Stimulated activated CD4-positive, alpha-beta T cell treated with anti-CD3 and anti-CD28 coated beads, TNF-alpha, amount 100 ng/mL, for 24 hours (primary cell): ENCODE measurements at places on chromosomes 6 and 20.

DNA sequence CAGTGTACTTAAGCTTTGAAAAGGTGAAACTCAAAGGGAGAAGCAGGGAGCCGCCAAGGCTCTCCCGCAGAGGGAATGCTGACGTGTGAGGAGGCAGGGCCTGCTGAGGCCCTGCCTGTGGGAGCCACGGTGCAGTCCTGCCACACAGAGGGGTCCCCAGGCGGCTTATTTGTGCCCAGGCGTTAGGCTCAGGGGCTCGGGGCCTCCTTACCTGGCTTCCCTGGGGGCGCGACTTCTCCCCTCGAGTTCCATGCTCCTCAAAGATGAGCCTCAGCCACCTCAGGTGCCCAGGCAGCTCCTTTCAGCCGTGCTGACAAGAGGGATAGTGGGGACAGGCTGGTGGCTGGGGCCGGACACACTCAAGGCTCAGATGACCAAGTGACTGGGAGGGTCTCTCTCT is 2.2 kb upstream of the KIF25 start:
- DNase-seq, result no peak

- no peak for DNase-seq
Measured at GRCh38 chr6:30542404-30542725, 13.9 kb downstream of the GNL1 start.

- DNase-seq, result no peak
Measured at GRCh38 chr20:11652128-11652527, 265.6 kb upstream of the BTBD3 start.

DNA sequence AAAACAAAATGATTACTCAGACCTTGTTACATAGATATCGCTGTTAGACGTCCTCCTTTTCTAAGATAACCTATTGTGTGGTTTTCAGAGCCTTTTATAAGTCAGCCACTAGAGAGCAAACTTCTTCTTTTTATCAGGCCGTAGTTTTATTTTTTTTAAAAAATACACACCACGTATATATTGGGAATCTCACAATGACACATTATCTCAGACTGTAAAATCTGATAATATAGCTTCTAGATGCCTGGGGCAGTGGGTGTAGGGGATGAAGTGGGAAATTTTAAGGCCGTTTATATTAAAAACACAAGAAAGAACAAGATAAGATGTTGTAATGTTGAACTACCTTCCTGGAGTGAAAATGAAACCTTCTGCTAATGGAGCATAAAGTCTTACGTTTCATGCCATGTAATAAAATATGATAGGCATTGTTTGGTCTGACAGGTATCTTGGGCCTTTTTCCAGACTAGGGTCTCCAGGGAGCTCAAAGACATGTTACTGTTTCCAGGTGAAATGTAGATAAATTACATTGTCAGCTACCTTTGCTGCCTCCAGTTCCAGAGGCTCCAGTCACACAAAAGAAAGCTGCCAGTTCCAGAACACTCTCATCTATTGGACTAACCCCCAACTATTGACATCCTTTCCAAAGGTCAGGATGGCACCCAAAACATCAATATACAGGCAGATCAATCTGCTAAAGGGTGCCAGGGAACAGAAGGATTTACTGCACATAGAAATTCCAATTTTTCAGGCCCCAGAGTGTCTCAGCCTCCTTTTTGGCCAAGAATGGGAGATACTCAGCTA is 130.2 kb upstream of the AKIRIN2 start:
- DNase-seq, result no peak

- no peak for DNase-seq
Measured at GRCh38 chr6:72382602-72383529, 239.0 kb upstream of the KCNQ5 start.

DNA sequence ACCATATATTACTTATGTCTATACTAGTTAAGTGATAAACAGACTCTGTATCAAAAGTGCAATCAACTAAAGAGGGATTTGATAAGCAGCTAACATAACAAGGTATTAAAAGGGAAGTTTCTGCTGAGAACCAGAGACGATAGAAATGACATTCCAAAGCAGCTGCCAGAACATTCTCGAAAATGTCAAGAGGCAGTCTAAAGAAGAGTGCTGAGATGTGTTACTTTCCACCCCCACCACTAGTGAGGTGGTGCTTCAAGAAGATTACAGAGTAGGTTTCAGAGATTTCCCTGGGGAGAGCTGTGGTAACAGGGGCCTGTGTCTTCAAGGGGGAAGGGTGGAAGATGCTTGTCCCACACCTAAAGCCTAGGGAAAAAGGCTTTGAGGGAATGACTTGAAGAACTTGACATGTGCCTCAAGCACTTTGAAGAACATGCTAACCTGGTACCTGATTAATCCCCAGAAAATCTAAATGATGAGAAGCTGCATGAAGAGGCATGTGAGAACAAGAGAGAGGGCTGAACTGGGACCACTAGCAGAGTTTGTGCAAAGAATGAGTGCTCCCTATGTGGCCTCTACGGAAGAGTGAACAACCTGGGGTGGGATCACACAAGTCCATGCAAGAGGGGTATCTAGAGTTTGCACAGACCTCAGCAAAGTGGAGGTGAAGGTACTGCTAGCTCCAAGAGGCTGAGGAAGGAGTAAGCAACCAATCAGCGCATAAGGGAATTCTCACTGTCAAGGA is 5.0 kb downstream of the FAM184A start:
- DNase-seq, result no peak

- DNase-seq, result no peak
Measured at GRCh38 chr6:154361476-154361875, 4.9 kb upstream of the IPCEF1 start.

- DNase-seq, result no peak
Measured at GRCh38 chr6:122495612-122496011, 24.0 kb upstream of the SERINC1 start.

- DNase-seq, result peak; percentile 58
Measured at GRCh38 chr6:31356946-31357466, at the start of gene HLA-B. Gene HLA-B (minus strand): TSS chr6:31357179. CDS start chr6:31357158, 21 bp downstream.

- DNase-seq, result no peak
Measured at GRCh38 chr6:31209137-31209536, 38.7 kb upstream of the POU5F1 start.

- DNase-seq, result peak; percentile 48
Measured at GRCh38 chr6:116561377-116562018, 7.9 kb downstream of the CALHM4 start.

- DNase-seq, result no peak
Measured at GRCh38 chr6:76593668-76594067, 521.2 kb upstream of the IMPG1 start.

- no peak for DNase-seq
Measured at GRCh38 chr6:101116337-101116736, 235.2 kb upstream of the ASCC3 start.

- peak; percentile 45 for DNase-seq
Measured at GRCh38 chr20:53413186-53413631, 180.4 kb downstream of the ZNF217 start.

GRCh38 chr6:166813461-166813860 is 142.9 kb downstream of the RNASET2 start:
- DNase-seq, result no peak

DNA sequence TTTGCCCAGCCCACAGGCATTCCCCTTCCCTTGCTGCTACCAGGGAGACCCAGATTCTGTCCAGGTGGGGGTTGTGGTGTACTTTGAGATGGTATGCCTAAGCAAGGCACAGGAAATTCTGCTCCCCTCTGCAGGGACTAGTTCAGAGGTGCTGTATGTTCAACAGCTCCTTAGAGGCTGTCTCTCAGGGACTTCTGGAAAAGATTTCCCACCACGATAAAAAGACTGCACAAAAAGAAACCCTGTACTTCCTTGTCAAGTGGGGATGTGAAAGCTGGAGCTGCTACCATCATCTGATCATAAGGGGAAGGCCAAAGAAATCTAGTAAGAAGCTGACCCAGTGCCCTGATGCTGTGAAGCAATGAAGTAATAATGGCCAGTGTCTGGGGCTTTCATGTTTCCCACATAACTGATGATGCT is 51.5 kb upstream of the SMIM29 start:
- DNase-seq, result no peak

GRCh38 chr6:134293659-134294161 is 24.2 kb downstream of the SGK1 start:
- DNase-seq, result no peak

GRCh38 chr20:32160341-32160740 is 47.2 kb downstream of the PLAGL2 start:
- DNase-seq, result no peak

- no peak for DNase-seq
Measured at GRCh38 chr20:38081575-38081974, 48.0 kb downstream of the RPRD1B start.

- DNase-seq, result no peak
Measured at GRCh38 chr6:17869010-17869752, 118.3 kb downstream of the KIF13A start.

- DNase-seq, result no peak
Measured at GRCh38 chr6:85484948-85485347, 35.1 kb downstream of the NT5E start.

DNA sequence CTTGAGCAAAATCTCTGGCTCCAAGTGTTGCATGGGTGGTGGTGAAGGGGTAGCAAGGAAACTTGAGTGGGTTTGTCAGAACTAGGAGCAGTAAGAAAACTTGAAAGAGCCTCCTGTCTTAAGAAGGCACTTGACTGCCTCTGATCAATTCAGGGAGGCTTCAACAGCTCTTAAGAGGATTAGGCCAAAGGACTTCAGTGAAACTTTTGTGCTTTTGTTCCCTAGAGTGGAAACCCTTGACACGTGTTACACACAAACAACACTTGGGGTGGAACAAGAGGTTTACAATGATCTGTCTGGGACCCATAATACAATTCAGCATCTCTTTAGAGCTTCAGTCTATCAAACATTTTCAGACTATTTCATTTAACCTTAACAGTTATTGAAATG is 80.1 kb upstream of the ARMC2 start:
- DNase-seq, result no peak

DNA sequence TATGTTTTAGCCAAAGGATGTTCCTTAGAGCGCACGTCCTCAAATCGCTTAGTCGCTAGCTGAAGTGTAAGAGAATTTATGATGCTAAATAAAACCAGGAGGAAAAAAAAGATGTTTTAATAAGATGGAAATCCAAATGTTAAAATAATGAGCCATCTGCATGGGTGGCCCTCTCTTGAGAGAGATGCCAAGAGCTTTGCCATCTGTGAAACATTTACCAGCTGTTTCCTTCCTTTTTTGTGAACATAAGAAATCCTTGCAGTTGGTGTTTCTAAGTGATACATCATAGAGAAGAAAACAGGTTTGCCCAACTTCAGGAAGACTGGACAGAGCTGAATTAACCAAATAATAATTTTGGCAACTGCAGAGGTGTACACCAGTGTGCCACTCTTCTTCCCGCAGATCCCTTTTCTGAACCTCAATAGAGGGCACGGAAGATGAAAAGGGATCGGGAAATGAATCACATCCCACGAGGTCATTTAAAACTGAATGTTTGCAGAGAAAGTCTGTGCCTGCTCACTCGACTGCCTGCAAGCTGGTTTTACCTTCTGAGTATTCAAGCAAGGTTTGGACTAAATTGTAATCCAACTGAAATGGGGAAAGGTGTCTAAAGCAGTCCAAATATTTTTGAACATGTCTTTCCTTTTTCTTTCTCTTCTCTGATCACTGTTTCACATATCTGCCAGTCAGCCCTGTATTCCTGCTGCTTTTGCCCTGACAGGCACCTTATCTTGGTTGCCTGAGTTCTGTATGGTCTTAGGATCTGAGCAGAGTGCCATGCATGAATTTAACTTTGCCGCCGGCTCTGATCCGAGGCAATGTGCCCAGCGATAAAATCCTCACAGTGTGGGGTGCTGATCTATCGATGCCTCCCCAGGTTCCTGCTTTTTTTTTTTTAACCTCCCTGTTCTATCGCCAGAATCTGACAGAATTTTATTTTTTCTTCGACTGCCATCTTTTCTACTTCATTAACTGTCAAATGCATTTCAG is 35.5 kb upstream of the TSHZ2 start:
- no peak for DNase-seq

DNA sequence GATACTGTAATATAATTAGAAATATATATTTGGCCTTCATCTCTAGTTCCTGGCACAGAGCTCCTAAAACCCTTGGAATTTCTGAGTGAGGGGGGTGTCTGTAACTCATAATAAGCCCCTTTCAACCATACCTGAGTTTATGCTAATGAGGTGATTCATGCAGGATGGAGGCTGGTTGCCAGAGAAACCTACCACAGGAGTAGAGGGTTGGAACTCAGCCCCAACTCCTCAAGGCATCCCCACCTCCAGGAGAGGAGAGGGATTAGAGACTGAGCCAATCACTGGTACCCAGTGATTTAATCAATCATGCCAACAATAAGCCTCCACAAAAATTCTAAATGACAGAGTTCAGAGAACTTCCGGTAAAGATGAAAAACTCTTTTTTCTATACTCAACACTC is 17.5 kb downstream of the UQCC1 start:
- no peak for DNase-seq

GRCh38 chr20:32301719-32302506 is 24.5 kb downstream of the KIF3B start:
- DNase-seq, result no peak

GRCh38 chr20:48735112-48735511 is 92.7 kb downstream of the PREX1 start:
- no peak for DNase-seq

GRCh38 chr6:107340881-107341280 is 118.5 kb downstream of the PDSS2 start:
- no peak for DNase-seq

DNA sequence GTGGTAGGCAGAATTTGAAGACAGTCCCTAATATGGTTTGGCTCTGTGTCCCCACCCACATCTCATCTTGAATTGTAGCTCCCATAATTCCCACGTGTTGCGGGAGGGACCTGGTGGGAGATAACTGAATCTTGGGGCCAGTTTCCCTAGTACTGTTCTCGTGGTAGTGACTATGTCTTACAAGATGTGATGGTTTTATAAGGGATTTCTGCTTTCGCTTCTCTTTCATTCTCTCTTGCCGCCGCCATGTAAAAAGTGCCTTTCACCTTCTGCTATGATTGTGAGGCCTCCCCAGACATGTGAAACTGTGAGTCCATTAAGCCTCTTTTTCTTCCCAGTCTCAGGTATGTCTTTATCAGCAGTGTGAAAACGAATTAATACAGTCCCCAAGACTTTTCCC is 103.4 kb downstream of the PDE10A start:
- no peak for DNase-seq

DNA sequence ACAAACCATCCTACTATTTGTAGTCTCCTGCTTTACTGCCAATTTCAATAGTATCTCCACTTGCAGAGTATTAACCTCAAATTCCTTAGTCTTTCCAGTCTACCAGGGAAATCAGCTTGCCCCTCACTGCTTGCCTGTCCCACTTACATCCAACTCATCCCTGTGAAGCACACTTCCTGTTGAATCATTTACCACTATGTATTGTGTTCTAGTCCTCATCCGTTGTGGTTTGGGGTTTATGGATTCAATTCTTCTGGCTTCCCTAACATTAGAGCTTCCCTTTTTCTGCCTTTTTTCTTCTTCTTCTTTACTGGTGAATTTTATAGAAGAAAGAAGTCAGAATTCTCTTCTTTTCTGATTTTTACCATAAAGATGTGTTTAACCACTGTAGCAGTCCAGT is 5.1 kb upstream of the TXLNB start:
- no peak for DNase-seq

DNA sequence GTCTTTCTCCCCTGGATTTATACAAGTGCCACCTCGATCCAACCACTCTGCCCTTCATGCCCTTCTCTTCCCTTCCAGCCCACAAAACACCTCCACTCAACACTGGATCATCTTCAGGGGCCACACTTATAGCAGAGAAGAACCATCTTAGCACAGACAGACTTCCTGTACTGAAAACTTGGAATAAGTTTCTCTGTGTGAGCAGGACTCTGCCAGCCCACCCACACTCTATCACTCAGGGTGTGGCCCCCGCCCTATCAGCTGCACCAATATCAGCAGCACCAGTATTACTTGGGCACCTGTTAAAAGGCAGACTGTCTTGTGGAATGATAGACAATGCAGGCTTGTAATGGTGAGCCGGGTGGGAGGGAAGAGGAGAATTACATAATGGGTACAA is 86.7 kb downstream of the SCML4 start:
- DNase-seq, result no peak

GRCh38 chr6:125392682-125393081 is 90.9 kb upstream of the HDDC2 start:
- DNase-seq, result no peak
